ENCODE measurements at places on chromosomes 13 and 19. TPM values are rescaled to one million over a fixed set of nuclear protein-coding genes. Genes with fewer than 3 reads are reported as not detected.

Gene CDC37
- polyA plus RNA-seq, result 117 TPM

Gene URAD
- not detected for polyA plus RNA-seq

Gene GARIN5A
- polyA plus RNA-seq, result 4.3 TPM

Gene PLA2G4C
- 32.0 TPM for polyA plus RNA-seq

DNA sequence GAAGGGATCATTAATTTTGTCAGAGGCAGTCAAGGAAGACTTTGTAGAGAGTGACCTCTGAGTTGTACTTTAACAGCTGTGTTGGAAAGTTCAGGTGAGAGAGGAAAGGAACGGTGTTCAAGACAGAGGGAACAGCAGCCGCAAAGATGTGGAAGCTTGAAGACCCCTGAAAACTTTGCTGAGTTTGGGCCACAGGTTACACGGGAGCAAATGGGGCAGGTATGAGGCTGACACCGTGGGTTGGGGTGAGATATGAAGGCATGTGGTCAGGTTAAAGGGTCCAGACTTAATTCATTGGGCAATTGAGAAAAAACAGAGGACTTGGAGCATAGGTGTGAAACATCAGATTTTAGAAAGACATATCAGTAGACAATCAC, 72.0 kb upstream of the SERP2 start:
- no peaks in the 10 kb centered on the region for H3K36me3 ChIP-seq
- peak overlapping the region; percentile 16 for H3K27ac ChIP-seq
- DNase-seq, result no peak
- peaks cover 20% of the 10 kb centered on the region for H3K4me1 ChIP-seq
- no peak overlapping the region for H3K4me3 ChIP-seq

GRCh38 chr13:93355094-93355493, 128.5 kb downstream of the GPC6 start:
- no peaks in the 10 kb centered on the region for H3K4me1 ChIP-seq

GRCh38 chr19:33719366-33720154, 77.1 kb upstream of the KCTD15 start:
- H3K36me3 ChIP-seq, result no peaks in the 10 kb centered on the region
- peaks cover 4% of the 10 kb centered on the region for H3K4me1 ChIP-seq
- DNase-seq, result no peak
- H3K27me3 ChIP-seq, result no peaks in the 10 kb centered on the region
- no peak overlapping the region for H3K4me3 ChIP-seq
- no peak overlapping the region for H3K27ac ChIP-seq

- no peak for DNase-seq
- no peaks in the 10 kb centered on the region for H3K27me3 ChIP-seq
- H3K27ac ChIP-seq, result no peak overlapping the region
- H3K4me1 ChIP-seq, result no peaks in the 10 kb centered on the region
- no peaks in the 10 kb centered on the region for H3K36me3 ChIP-seq
Measured at GRCh38 chr13:99947666-99948065, 23.9 kb downstream of the ZIC5 start.

- H3K36me3 ChIP-seq, result no peaks in the 10 kb centered on the region
- no peaks in the 10 kb centered on the region for H3K27me3 ChIP-seq
- H3K4me3 ChIP-seq, result peak overlapping the region; percentile 69
- no peak for DNase-seq
- H3K4me1 ChIP-seq, result peaks cover 9% of the 10 kb centered on the region
Measured at GRCh38 chr19:53102206-53102755, 941 bp downstream of the ZNF160 start.

DNA sequence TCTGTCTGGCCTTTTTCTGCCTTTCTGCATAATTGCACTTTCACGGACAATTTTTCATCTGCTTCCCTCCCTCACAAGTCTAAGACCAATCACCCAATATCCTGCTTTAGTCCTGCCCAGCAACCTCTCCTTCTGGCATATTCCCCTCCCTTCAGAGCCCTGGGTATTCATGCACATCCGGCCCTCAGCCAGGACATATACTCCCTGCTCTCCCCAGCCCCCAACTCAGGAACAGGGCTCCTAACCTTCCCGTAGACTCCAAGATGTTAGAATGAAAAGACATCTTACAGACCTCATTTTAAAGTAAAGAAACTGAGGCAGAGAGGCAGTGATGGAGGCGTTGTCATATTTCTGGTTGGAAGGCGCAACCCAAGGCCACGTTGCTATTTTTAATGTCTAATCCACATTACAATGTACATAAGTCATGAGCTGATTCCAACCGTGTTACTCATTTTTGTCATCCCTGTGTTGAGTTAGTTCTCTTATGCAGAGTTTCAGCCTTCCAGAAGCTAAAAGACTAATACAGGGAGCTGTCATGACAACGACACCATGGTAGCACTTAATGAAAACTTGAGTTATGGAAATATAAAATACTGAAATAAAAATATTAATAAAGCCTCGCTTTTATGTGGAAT, 209.2 kb downstream of the TSHZ3 start:
- no peak overlapping the region for H3K4me3 ChIP-seq
- H3K27ac ChIP-seq, result no peak overlapping the region
- no peak for DNase-seq
- H3K36me3 ChIP-seq, result no peaks in the 10 kb centered on the region
- H3K27me3 ChIP-seq, result no peaks in the 10 kb centered on the region
- no peaks in the 10 kb centered on the region for H3K4me1 ChIP-seq
